IPS DF 19.7 (cell line): ENCODE measurements at places on chromosomes 1 and 21.

- DNase-seq, result no peak
These were observed 32.1 kb upstream of the ACTRT2 start for GRCh38 chr1:2989185-2989584.

DNA sequence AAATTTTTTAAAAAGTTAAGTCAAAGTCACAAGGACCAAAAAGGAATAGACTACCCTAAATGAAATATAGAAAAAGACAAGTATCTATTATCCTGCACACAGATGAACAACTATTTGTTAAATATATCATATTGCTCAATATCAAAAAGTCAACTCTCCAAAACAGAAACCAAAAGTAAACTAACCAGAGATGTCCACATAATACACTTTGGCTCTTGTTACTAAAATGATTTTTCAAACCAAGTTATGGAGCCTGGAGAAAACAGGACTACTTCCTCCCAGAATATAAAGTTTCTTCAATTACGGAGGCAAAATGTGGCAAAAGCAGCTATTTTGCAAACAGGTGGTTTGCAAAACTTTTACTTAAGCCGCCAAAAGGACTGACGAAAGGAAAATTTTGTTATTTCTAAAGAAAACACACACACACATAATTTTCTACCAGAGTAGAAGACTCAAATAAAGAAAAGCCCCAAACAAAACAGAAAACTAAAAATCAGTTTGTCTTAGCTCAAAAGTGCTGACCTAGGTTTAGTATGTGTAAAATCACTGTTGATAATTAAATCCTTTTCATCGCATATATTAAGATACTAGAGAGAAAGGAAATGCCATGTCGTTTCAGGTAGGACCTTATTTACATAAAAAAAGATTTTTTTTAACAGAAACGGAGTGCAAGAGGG, 1.1 kb downstream of the DPYD start:
- no peak for DNase-seq

GRCh38 chr1:91476533-91477217, 24.0 kb upstream of the CDC7 start:
- no peak for DNase-seq

- DNase-seq, result no peak
These were observed 33.8 kb upstream of the RCAN3 start for GRCh38 chr1:24468685-24469316.

GRCh38 chr1:166808952-166809351, 30.3 kb upstream of the POGK start:
- no peak for DNase-seq
